ENCODE measurements at places on chromosomes 4 and X. TPM values are rescaled to one million over a fixed set of nuclear protein-coding genes. Genes with fewer than 3 reads are reported as not detected.
A peak's percentile ranks its signal among the peaks of the same experiment; 100 is the strongest.

The FGF13 gene
- total RNA-seq = 1.6 TPM

GRCh38 chr4:179164267-179164999 is 1722.2 kb upstream of the AGA start:
- DNase-seq = no peak

GRCh38 chrX:23194885-23195554 is 139.6 kb upstream of the PTCHD1 start:
- no peak for DNase-seq

The OCRL gene
- total RNA-seq = 26.2 TPM

DNA sequence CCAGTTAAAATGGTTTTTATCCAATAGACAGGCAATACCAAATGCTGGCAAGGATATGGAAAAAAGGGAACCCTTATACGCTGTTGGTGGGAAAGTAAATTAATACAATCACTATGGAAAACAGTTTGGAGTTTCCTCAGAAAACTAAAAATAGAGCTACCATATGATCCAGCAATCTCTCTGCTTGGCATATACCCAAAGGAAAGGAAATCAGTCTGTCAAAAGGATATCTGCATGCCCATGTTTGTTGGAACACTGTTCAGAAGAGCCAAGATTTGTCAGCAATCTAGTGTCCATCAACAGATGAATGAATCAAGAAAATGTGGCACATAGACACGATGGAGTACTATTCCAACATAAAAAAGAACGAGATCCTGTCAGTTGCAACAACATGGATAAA is 91.0 kb upstream of the SH3RF1 start:
- DNase-seq = no peak

The RBM46 gene
- not detected for total RNA-seq

The SPANXC gene
- total RNA-seq = not detected

GRCh38 chr4:45147866-45148265 is 421.5 kb upstream of the GNPDA2 start:
- no peak for DNase-seq

DNA sequence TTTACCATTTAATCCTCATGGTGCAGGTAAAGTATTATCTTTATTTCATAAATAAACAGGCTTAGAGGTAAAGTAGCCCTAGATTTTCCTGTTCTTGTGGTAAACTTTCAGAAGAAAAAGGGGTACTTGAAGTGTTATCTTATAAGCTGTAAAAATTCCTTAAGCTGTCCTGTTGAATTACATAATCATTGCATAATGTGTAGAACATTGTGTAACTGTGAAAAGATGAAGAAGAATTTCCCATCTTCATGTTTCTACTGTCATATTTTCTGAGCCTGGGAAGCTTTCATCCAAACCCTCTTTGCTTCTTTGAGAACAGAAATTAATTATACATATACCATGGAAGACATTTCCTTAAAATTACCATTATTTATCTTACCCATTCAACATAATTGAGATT is 90.5 kb downstream of the ELOVL6 start:
- no peak for DNase-seq

DNA sequence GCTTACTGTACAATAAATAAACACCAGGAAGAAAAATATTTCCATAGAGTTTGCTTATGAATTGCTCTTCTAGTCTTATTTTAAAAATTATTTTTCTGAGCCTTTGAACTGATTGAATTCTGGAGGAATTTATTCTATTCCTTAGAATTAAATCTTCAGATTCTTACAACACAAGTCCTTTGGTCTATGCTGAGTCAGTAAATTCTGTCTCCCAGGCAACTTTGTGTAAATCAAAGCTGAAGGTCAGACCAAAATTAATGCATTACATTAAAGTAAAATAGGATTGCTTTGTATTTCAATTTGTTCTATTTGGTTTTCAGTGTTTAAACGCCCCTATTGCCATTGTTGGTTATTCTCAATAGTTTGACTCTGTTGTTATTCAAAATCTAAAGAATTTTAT is 26.8 kb upstream of the STPG2 start:
- DNase-seq = no peak

DNA sequence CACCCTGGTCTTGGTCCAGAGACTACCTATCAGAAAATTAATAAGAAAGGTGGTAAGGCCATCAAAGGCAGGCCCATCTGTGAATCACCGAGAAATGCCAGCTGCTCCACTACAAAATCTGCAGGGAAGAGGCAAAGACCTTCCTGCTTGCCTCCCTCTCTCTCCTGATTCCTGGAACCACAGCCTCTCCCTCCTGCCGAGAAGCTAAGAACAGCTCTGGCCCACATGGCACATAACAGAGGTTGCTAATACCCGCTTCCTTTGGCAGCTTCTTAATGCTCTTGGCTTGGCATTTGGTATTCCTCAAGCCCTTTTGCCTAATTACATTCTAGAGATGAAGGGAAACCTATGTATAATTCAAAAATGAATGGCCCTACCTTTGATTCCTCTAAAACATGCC is 32.9 kb downstream of the RAI2 start:
- no peak for DNase-seq

DNA sequence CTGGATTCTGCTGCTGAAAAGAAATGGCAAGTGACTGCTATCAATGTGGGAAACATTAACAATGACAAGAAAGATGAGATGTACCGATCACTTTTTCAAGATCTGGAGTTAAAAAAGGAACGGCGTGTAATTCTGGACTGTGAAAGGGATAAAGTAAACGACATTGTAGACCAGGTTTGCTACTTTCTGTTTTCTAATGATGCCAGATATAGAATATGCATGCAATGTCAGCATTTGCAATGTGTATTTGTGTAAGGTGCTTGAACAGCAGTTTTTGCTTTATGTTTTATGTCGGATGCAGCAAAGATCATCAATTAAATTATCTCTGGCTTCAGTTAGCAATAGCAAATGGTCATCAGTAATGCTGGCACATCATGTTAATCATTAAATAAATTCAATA is 92.2 kb downstream of the GRIA2 start:
- DNase-seq = no peak

The JAKMIP1 gene
- 0.19 TPM for total RNA-seq

DNA sequence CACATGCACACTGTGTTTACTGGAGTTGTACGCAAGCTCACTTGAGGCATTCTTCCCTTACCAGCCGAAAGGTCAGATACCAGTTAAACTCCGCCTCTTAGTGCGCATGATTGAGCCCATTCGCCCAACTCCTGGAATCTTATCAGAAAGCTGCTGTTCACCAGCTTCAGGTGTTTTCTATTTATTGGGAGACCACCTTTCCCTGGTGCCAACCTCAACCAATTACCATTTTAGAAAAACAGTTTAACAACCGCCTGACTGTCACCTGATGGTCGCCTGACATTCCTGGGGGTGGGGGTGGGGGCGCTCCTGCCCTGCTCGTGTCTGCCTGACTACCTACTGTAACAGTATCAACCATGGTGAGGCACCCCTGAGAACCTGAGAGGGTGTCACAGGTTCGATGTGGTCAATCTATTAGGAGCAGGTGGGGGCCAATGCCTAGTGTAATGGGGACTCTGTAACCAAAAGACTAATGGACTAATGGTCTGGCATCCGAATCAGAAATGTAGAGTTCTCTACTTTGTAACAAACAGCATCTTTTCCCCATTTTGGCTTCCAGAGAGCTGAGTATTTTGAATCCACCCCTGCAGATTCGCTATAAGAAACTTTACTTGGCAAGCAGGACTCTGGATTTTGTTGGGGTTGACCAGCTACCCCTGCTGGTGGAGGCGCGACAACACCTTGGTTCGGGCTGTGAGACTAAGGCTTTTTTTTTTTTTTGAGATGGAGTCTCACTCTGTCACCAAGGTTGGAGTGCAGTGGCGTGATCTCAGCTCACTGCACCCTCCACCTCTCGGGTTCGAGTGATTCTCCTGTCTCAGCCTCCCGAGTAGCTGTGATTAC is 58.2 kb upstream of the ZNF157 start:
- DNase-seq = peak; percentile 26

DNA sequence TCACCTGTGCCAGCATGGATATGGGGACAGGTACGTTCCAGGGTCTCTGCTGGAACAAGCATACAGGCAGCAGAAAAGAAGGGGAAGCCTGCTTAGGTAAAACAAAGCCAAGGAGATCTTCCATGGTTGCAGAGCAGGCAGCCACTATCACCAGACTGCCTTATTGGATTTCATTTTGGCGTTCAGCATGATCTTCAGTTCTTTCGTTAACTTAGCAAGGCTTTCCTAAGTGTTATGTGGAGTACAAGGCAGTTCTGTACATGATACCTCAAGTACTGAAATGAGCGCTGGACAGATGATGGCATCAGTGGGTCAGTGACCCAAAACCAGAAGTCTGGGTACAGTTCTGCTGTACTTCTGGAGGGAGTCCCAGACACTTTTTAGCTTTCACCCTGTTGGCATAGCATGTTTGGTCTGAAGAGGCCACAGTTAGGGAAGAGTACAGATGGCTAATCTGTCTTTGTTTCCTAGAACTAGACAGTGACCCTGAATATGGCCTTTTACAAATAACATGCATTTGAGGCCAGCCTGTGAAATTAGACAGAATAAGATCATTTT is 8.9 kb downstream of the SMIM20 start:
- DNase-seq = no peak

The RHOXF1 gene
- total RNA-seq = not detected

DNA sequence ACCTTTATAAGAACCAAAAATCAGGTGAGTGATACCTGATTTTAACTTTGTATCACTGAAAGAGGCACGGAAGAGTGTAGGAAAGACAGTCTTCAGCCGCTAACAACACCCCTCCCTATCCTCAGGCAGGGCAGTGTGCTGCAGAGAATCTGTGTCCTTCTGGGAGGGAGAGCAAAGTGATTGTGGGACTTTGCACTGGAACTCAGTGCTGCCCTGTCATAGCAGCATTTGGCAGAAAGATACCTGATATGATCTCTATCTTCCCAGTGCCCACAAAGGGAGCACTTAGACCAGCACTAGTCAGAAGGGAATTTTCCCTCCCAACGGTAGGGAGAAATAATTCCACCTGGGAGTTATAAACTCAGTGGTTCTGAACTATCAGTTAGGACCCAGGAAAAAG is 139.0 kb downstream of the FMR1NB start:
- no peak for DNase-seq

The PPARGC1A gene
- total RNA-seq = 48.4 TPM

The CAPN6 gene
- total RNA-seq = 2.4 TPM

The PRR32 gene
- total RNA-seq = not detected

The FRG2 gene
- not detected for total RNA-seq

DNA sequence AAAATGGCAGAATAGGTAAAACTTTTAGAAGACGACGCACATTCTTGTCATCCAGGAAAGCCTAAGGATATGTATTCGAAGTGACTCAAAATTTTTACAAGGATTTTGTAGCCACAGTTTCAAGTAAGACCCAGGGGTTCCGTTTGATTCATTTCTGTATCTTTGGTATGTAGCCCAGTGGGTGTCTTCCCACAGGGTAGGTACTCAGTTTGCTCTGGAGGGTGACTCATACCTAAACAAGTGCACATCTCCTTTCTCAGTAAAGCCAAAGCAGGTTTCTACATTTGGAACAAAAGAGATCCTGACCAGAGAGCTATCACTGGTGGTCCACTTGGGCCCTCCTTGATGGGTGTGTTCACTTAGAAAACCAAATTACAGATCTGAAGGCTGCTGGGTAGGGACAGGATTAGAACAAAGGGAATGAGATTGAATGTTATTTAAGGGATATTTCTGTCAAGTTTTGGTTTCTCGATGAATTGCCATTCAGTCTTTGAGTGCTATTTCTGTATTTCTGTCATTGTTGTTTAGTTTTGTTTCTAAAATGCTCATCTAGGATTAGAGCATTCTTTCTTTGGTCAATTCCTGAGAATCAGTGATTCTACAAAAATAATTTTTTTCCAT is 56.1 kb downstream of the PLS3 start:
- DNase-seq = no peak

GRCh38 chr4:55721651-55722050 is 85.6 kb upstream of the NMU start:
- DNase-seq = no peak

The AFP gene
- 4.6 TPM for total RNA-seq

- DNase-seq = no peak
Measured at GRCh38 chrX:139734996-139735395, 27.0 kb upstream of the MCF2 start.

GRCh38 chrX:151505796-151506195 is 57.7 kb upstream of the PASD1 start:
- no peak for DNase-seq

DNA sequence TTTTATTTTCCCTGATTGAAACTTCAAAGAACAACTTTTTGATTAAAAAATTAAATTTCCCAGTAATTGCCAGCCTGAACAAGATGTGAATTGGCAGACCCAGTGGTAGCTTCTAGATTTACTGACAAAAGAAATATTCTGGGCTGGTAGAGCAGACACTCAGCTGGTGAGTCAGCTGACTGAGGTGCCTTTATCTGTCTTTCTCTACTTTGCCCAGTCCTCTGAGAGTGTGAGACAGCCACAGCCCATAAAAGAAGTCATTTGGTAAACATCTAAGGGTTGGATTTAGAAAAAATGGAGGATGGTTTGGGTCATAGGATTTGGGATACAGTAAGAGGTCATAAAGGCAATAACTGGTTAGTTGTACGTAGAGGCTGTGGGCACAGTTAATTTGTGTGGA is 54.5 kb downstream of the CCSER1 start:
- peak; percentile 27 for DNase-seq

GRCh38 chr4:38188631-38189101 is 228.5 kb downstream of the PTTG2 start:
- peak; percentile 89 for DNase-seq

DNA sequence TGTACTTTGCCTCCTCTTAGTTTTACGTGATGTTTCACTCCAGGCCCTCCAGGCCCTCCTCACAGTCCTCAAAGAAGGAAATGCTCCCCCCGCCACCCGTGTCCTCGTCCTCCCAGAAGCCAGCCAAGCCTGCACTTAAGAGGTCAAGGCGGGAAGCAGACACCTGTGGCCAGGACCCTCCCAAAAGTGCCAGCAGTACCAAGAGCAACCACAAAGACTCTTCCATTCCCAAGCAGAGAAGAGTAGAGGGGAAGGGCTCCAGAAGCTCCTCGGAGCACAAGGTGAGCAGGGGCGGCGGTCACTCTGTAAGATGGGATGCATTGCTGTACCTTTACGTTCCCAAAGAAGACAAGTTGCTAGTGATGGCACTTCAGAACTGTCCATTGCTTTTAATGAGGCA is 94.4 kb downstream of the KLHL8 start:
- DNase-seq = no peak

The CT55 gene
- total RNA-seq = not detected

- DNase-seq = no peak
Measured at GRCh38 chrX:131861088-131861787, 161.9 kb upstream of the STK26 start.

DNA sequence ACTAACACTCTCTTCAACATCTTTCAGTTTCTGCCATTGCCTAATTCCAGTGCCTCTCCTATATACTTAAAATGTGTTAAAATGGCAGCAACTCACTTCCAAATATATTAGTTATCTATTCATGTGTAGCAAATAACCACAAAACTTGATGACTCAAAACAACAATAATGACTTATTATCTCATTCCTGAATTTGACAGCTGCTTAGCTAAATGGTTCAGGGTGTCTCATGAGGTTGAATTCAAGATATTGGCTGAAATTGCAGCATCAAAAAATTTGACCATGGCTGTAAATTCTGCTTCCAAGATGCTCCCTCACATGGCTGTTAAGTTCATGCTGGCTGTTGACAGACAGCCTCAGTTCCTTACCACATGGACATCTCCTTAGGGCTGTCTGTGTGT is 25.3 kb downstream of the PITX2 start:
- DNase-seq = no peak
